ENCODE measurements at places on chromosomes 12 and 14.

- DNase-seq = peak; percentile 43
Observed at GRCh38 chr14:56195704-56196103, 77.5 kb downstream of the PELI2 start.

GRCh38 chr12:30679241-30679640 is 16.4 kb downstream of the IPO8 start:
- no peak for DNase-seq

- DNase-seq = no peak
Observed at GRCh38 chr12:31279390-31279924, 46.5 kb downstream of the SINHCAF start.

- DNase-seq = no peak
Observed at GRCh38 chr14:72755766-72756165, 138.1 kb downstream of the DPF3 start.

- DNase-seq = no peak
Observed at GRCh38 chr12:51636581-51636980, 45.5 kb downstream of the SCN8A start.

DNA sequence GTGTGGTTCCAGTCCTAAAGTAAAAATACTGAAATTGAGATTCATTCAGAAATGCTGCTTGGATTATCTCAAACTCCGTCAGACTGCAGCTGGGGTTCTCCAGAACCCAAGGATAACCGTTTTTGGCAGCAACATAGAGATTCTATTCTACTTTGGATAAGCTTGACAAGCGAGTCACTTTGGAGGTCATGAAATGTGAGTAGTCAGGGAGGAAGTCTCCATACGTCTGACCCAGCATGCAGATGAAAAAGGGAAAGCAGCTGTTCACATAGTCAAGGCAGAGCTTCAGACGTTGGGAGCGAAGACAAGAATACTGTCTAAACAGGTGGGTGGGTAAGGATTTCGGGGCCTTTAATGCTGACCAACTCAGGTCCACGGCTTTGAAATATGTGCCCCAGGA is 14.9 kb upstream of the HSP90B1 start:
- no peak for DNase-seq

DNA sequence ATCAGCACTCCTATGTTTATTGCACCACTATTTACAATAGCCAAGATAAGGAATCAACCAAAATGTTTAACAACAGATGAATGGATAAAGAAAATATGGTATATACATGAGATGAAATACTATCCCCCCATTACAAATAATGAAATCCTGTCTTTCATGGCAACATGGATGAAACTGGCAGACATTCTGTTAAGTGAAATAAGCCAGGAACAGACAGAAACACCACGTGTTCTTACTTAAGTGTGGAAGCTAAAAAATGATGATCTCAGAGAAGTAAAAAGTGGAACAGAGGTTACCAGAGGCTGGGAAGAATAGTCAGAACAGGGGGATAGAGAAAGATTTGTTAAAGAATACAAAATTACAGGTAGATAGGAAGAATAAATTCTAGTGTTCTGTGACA is 113.7 kb upstream of the MDM1 start:
- DNase-seq = no peak

- peak; percentile 49 for DNase-seq
Observed at GRCh38 chr14:34682787-34683321, 31.5 kb downstream of the CFL2 start.

- DNase-seq = no peak
Observed at GRCh38 chr12:7583471-7583870, 79.9 kb upstream of the CD163 start.

DNA sequence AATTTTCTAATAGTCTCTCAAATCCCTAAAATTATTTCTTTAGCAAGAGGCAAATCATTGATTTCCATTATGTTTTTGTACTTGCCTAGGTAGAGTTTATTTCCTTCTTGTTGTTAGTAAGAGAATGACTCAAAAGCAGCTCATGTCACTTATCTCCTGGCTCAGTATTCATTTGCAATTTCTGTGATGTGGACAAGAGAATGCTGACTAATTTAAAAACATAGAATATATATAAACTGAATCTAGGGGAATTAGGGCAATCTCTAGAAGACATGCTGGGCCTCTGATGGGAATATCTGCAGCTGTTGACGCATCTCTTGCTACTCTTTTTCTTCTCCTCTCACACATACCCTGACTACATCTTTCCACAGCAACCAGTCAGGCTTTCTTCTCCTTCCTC is 130.8 kb upstream of the PRKD1 start:
- DNase-seq = no peak

GRCh38 chr12:25366122-25366521 is 115.4 kb upstream of the KRAS start:
- no peak for DNase-seq

GRCh38 chr12:62757048-62757447 is 177.9 kb downstream of the PPM1H start:
- no peak for DNase-seq

DNA sequence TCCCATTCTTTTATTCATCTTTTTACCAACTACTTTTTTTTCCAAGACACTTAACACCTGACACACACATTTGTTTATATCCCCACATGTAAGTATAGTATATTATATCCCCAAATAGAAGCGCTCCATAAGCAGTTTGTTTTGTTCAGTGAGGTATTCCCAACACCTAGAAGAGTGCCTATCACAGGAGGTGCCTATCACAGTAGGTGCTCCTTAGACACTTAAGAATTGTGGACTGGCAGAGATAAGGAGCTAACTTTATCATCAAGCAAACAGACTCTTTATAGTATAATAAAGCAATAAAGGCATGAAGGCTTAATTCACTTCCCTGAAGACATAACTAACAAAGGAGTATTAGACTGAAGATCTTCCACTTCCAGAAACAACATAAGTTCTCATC is 29.1 kb downstream of the OSBPL8 start:
- no peak for DNase-seq

- no peak for DNase-seq
Observed at GRCh38 chr12:59403259-59403932, 192.4 kb upstream of the SLC16A7 start.

- DNase-seq = no peak
Observed at GRCh38 chr12:117842630-117843029, 126.2 kb downstream of the KSR2 start.
